T-helper 9 cell (primary cell): ENCODE measurements at places on chromosomes 5 and 9.

- no peak for DNase-seq
These were observed 165.7 kb upstream of the DMRT1 start for GRCh38 chr9:675697-676370.

DNA sequence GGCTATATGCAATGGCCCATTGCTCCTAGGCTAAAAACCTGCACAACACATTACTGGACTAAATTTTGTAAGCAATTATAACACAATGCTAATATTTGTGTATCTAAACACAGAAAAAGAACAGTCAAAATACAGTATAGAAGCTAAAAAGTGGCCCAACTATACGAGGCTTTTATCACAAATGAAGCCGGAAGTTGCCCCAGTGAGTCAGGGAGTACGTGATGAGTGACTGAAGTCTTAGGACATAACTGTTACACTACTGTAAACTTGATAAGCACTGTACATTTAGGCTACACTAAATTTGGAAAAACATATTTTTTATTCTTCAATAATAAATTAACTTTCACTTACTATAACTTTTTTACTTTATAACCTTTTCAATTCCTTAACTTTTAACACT lies 105.2 kb upstream of the PRR16 start:
- DNase-seq: no peak

- no peak for DNase-seq
These were observed 4.4 kb downstream of the SNX24 start for GRCh38 chr5:122849771-122850170.

GRCh38 chr5:39207345-39208045 lies 11.9 kb downstream of the FYB1 start:
- DNase-seq: no peak

GRCh38 chr5:133149345-133149744 lies 97.5 kb downstream of the HSPA4 start:
- no peak for DNase-seq

DNA sequence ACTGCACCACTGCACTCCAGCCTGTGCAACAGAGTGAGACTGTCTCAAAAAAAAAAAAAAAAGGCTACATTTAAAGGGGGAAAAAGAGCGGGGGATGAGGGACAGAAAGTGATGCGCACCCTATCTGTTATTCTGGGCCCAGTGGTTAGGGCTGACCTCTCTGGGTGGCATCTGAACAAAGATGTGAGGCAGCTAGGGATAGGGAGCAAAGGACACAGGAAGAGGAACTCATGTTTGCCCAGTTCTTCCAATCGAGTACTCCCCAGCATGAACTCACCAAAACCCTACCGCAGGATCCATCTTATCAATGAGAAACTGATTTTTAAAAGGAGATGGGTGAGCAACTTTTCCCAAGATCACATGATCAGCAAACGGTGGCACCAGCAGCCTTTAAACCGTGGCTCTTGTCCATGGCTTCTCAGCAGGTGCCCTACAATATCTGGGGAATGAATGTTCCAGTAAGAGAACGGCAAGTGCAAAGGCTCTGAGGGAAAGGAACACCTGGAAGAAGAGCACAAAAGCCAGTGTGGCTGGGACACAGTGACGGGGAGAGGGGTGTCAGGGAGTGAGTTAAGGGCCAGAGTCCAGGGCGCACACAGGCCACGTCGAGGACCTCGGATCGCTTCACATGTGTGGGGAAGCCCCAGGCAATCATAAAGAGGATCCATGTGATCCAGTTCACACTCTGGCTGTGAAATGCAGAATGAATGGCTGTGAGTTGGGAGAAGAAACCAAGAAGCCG lies 22.0 kb downstream of the RAPGEF1 start:
- no peak for DNase-seq
